CD8-positive, alpha-beta T cell (primary cell): ENCODE measurements at places on chromosomes 7 and 10.

GRCh38 chr10:91923371-91924211, at the start of gene BTAF1:
Gene BTAF1 (plus strand): TSS chr10:91923770. CDS start chr10:91924077, 307 bp downstream.
- DNase-seq = peak; percentile 82

- no peak for DNase-seq
Observed at GRCh38 chr10:90746829-90747228, 111.0 kb downstream of the HTR7 start.

DNA sequence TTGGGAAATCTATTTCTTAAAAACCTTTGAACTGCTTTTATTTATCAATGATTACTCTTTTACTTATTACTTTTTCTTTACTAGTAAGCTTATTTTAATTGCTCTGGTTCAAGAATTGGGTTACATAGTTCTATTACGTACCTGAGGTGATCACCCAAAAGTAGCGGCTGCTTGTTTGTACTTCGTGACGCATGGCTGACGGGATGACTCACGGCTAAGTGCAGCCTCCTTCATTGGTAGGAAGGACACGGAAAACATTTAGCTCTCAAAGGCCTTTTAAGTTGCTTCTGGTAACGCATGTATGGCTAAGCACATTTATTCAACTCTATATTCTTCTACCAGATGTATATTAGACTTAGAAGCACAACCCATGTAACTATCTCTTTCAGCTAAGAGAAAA, 285.8 kb upstream of the SP4 start:
- no peak for DNase-seq

DNA sequence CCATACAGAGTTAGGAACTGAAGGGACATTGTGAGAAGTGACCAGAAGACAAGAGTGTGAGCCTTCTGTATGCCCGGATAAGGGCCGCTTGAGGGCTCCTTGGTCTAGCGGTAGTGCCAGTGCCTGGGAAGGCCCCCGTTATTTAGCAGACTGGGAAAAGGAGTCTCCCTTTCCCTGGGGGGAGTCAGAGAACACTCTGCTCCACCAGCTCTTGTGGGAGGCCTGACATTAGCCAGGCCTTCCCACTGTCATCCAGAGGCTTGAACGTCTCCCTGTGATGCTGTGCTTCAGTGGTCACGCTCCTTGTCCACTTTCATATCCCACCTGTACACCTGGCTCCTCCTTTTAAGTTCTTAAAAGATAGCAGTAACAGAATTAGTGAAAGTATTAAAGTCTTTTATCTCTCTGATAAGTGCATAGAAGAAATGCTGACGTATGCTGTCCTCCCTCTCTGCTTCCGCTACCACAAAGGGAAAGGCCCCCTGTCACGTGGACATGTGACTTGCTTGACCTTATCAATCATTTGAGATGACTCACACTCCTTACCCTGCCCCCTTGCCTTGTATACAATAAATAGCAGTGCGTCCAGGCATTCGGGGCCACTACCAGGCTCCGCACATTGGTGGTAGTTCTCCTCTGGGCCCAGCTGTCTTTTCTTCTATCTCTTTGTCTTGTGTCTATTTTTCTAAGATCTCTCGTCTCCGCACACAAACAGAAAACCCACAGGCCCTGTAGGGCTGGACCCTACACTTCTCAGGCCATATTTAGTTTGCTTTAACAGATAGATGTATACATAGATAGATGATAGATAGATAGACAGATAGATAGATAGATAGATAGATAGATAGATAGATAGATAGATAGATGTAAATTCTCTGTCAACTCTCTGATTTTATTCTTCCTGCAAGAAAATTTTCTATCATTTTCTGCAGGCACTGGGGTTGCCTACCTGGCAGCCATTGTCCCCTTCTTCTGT, 131.5 kb upstream of the JCAD start:
- no peak for DNase-seq

- DNase-seq = no peak
Observed at GRCh38 chr7:5610500-5611186, 170.8 kb downstream of the RNF216 start.

DNA sequence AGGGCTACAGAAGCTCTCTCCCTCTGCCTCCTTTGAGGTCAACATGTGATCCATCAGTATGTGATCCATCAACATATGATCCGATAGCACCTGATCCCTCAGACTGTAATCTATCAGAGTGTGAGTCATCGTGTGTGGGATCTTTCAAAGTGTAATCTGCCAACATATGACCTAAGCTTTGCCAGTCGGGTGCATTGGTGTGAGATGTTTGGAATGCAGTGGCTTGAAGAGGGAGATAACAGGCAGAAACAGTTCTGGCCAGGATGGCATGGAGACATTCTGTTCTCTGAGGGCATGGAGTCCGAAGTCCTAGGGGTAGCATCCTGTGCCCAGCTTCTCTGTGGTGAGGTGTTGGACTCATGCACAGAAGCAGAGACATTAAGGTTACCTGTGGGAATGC, 217.7 kb upstream of the ETV1 start:
- DNase-seq = no peak
